ENCODE measurements at places on chromosomes 4 and X. TPM values are rescaled to one million over a fixed set of nuclear protein-coding genes. Genes with fewer than 3 reads are reported as not detected.
A peak's percentile ranks its signal among the peaks of the same experiment; 100 is the strongest.

DNA sequence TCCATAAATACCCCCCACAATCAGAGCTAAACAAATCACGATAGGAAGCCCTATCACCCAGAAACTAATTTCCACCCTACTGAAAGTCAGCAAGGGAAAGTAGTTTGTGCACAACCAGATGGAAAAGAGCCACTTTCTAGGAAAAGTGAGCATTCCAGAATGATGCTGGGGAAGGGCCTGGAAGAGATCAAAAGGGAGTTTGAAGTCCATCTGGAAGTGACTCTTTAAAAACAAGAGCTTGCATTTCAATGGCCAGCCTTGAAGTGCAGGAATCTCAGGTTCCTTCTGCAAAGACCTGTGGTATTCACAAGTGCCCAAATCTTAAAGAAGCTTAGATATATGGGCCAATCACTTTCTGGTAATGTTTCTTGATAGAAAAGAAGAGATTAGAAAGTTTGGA is 97.0 kb upstream of the LDB2 start:
- no peak for DNase-seq
- H3K27ac ChIP-seq: no peak overlapping the region
- no peaks in the 10 kb centered on the region for H3K27me3 ChIP-seq
- H3K36me3 ChIP-seq: no peaks in the 10 kb centered on the region

GRCh38 chr4:11497212-11497806 is 68.6 kb upstream of the HS3ST1 start:
- no peak for DNase-seq
- no peak overlapping the region for H3K27ac ChIP-seq
- no peaks in the 10 kb centered on the region for H3K36me3 ChIP-seq

DNA sequence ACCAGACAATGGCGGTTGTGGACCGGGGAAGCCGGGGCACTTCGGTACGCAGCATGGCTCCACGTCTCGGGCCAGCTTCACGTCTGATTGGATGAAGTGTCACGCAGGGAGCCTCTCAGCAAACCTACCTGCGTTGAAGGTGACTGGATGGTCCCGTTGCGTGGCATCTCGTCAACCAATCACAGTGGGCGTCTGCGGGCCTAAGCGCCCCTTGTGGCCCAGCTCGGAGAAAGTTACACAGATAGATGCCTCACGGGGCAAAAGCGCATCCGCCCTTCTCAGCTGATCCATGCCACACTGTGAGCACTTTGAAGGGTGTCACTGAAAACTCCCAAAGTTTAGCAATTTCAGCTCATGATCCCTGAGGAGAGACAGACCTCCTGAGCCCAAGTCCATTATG is at the start of gene H2BW1:
H2BW1 (minus strand) TSS at position 103 of the 400 bp plus-strand sequence. CDS start 132 bp downstream, outside the sequence.
- H3K4me3 ChIP-seq: no peak within 1 kb of the TSS
- no peaks in the 10 kb centered on the region for H3K27me3 ChIP-seq
- H3K36me3 ChIP-seq: no peaks in the 10 kb centered on the region
- DNase-seq: no peak
- no peaks in the 10 kb centered on the region for H3K4me1 ChIP-seq
- no peak within 1 kb of the TSS for H3K27ac ChIP-seq

DNA sequence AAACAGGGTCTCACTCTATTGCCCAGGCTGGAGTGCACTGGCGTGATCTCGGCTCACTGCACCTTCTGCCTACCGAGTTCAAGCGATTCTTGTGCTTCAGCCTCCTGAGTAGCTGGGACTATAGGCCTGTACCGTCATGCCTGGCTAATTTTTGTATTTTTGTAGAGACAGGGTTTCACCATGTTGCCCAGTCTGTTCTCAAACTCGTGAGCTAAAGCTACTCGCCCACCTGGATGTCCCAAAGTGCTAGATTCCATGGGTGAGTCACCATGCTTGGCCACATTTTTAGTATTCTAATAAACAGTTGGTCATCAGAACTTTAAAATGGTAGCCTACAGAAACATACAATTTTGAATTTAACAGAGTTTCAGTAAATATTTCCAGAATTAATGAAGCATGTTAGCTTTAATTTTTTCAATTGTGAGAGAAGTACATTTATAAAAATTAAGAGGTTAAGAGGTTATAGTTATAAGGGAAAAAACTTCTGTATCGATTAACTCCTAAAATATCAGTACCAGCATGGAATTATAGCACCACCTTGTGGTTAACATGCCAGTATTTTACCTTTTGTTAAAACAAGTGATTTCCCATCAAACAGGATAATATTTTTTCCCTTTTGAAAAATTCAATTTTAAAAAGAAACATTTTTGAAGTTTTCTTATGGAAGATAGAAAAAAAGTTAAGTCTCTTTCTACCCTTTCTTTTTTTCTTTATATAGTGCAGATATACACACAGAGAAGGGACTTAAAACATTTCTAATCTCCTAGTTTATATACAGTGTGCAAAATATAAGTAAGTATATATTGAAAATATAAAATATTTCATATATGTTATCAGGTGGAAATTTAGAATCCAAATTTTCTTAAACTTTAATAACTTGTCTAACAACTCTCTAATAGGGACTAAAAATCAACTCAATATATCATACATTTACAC is 35.4 kb downstream of the CEP44 start:
- H3K27me3 ChIP-seq: no peaks in the 10 kb centered on the region
- H3K36me3 ChIP-seq: peaks cover 14% of the 10 kb centered on the region

DNA sequence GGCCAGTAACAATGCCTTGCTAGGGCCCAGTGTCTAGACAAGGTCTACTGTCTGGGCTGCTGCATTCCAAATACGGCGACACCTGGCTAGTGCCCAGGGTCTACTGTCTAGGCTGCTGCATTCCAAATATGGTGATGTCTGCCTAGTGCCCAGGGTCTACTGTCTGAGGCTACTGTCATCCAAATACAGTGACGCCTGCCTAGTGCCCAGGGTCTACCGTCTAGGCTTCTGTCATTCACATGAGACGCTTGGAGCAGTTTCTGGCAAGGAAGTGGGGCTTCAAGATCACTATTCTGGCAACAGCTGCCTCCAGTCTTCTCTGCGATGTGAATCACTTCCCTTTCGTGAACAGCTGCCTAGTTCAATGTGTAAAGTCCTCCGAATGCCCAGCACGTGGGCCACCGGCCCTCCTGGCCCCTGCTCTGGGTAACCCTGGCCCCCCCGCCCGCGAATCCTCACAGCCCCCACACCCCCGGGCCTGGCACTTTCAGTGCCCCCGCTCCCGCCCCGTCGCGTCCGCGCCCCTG is 12.7 kb downstream of the ACOX3 start:
- H3K36me3 ChIP-seq: peaks cover 9% of the 10 kb centered on the region
- peak overlapping the region; percentile 94 for H3K4me3 ChIP-seq
- peak overlapping the region; percentile 94 for H3K27ac ChIP-seq
- no peaks in the 10 kb centered on the region for H3K27me3 ChIP-seq
- peak; percentile 37 for DNase-seq

The CPLX1 gene
- total RNA-seq: 4.8 TPM

The LONRF3 gene
- 0.93 TPM for total RNA-seq

DNA sequence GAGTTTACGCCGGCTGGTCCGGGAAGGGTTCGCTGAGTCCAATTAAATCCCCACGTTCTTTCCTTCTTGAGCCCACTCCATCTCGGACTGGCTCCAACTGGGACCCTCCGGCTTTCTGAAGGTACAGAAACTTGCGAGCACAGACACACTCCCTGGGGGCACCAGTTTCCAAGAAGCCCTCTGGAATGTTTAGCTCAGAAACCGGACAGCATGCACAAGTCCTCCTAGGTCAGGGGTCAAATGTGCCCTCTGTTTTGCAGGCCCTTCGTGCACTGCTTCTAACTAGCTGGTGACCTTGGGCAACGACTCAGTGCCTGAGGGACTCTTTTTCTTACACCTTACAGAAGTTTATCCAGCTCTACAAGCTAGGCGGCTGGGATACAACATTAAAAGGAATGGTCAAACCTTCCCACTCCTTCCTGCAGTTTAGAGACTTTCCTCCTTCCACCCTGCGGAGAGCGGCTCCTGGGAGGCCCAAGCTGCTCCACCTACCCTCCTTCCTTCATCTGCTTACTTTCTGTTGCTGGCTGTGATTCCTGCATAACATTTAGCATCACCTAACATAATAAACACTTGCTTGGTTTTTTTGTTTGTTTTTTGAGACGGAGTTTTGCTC is 275.5 kb downstream of the BCOR start:
- no peaks in the 10 kb centered on the region for H3K27me3 ChIP-seq
- H3K4me1 ChIP-seq: peaks cover 11% of the 10 kb centered on the region
- DNase-seq: no peak
- no peaks in the 10 kb centered on the region for H3K36me3 ChIP-seq

- H3K4me3 ChIP-seq: no peak overlapping the region
- H3K4me1 ChIP-seq: no peaks in the 10 kb centered on the region
- H3K27me3 ChIP-seq: no peaks in the 10 kb centered on the region
- H3K27ac ChIP-seq: no peak overlapping the region
- no peak for DNase-seq
- no peaks in the 10 kb centered on the region for H3K36me3 ChIP-seq
Observed at GRCh38 chr4:79831701-79832514, 241.1 kb downstream of the ANTXR2 start.

The N4BP2 gene
- 5.0 TPM for total RNA-seq

The GLRA2 gene
- total RNA-seq: not detected

- no peak for DNase-seq
- no peaks in the 10 kb centered on the region for H3K36me3 ChIP-seq
- H3K4me3 ChIP-seq: no peak overlapping the region
- H3K27me3 ChIP-seq: peaks cover 100% of the 10 kb centered on the region
Observed at GRCh38 chrX:137573324-137574101, 7.6 kb downstream of the ZIC3 start.

- H3K27me3 ChIP-seq: no peaks in the 10 kb centered on the region
- no peak overlapping the region for H3K27ac ChIP-seq
- no peaks in the 10 kb centered on the region for H3K36me3 ChIP-seq
- DNase-seq: no peak
- no peak overlapping the region for H3K4me3 ChIP-seq
Observed at GRCh38 chrX:18543738-18544137, 118.3 kb downstream of the CDKL5 start.

GRCh38 chr4:119296356-119296755 is 25.6 kb downstream of the FABP2 start:
- H3K27me3 ChIP-seq: no peaks in the 10 kb centered on the region
- peaks cover 66% of the 10 kb centered on the region for H3K4me1 ChIP-seq
- H3K27ac ChIP-seq: no peak overlapping the region
- DNase-seq: no peak

The HGFAC gene
- total RNA-seq: 0.80 TPM

- no peak overlapping the region for H3K4me3 ChIP-seq
Observed at GRCh38 chrX:131626681-131627296, 82.9 kb downstream of the OR13H1 start.

- no peaks in the 10 kb centered on the region for H3K36me3 ChIP-seq
- H3K27ac ChIP-seq: no peak overlapping the region
- DNase-seq: no peak
Observed at GRCh38 chr4:56512166-56512565, 6.6 kb downstream of the ARL9 start.

The RHOXF2B gene
- not detected for total RNA-seq

The TMEM31 gene
- total RNA-seq: not detected

DNA sequence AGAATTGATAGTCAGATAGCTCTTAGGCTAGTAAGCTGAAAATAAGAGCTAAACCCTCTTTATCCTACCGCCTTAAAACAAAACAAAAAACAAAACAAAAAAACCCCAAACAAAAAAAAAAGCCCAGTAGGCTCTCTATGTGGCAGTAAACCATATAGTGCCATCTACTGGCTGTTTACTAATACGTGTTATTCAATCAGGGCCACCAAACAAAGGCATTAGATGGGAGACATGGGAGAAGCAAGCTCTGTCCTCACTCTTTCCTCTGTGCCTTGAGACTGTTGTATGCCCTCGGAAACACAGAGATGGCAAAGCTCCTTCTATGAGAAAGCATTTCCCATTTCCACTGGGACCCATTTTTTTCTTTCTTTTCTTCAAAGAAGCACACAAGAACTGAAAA is 148.8 kb upstream of the MID1 start:
- peak overlapping the region; percentile 30 for H3K27ac ChIP-seq
- H3K4me3 ChIP-seq: peak overlapping the region; percentile 14
- H3K4me1 ChIP-seq: no peaks in the 10 kb centered on the region
- DNase-seq: no peak

Measured in left ventricle myocardium inferior (tissue), 1 donor.